ENCODE measurements at places on chromosomes 2 and 18.

DNA sequence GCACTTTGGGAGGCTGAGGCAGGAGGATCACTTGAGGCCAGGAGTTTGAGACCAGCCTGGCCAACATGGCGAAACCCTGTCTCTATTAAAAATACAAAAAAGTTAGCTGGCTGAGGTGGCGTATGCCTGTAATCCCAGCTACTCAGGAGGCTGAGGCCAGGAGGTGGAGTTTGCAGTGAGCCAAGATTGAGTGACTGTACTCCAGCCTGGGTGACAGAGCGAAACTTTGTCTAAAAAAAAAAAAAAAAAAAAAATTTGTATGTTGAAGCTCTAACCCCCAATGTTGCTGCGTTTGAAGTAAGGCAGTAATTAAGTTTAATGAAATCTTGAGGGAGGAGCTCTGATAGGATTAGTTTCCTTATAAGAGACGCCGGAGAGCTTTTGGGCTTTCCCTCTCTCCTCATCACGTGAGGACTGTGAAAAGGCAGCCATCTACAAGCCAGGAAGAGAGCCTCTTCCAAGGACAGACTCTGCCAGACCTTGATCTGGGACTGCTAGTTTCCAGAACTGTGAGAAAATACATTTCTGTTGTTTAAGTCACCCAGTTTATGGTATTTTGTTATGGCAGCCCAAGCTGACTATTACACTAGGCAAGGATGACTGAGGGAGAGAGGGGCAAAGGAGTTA is 11.5 kb upstream of the PNPT1 start:
- DNase-seq = no peak

DNA sequence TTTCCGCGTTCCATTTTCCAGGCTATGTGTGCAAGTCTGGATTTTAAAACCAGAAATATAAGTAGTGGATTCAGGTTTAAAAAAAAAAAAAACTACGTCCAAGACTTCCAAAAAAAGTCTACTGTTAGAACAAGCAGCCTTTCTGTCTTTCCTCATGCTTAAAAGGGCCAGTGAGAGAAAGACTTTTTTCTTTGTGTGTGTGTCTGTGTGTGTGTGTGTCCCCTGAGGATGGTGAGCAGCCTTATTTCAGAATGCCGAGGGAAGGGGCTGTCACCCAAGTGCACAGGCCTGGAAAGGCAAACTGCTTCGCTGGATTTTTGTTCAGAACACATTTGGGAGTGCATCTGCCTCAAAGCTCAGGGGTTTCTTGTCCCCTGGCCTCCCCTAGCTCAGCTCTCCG is 98.8 kb downstream of the ZBTB7C start:
- no peak for DNase-seq

DNA sequence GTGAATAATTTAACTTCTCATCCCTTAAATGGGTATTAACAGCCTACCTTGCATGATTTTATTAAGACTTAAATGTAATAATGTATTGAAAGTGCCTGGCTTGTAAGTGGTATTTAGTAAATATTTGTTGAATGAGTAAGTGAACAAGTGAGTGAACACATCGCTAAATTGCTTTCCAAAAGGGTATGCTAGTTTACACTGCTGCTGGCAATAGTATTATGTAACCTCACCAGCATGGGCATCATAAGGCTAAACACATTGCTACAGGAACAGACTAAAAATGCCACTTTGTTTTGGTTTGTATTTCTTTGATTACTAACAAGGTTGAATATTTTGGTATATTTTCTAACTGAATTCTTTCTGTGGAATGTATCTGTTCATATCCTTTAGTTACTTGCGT is 9.8 kb downstream of the WDR43 start:
- no peak for DNase-seq

DNA sequence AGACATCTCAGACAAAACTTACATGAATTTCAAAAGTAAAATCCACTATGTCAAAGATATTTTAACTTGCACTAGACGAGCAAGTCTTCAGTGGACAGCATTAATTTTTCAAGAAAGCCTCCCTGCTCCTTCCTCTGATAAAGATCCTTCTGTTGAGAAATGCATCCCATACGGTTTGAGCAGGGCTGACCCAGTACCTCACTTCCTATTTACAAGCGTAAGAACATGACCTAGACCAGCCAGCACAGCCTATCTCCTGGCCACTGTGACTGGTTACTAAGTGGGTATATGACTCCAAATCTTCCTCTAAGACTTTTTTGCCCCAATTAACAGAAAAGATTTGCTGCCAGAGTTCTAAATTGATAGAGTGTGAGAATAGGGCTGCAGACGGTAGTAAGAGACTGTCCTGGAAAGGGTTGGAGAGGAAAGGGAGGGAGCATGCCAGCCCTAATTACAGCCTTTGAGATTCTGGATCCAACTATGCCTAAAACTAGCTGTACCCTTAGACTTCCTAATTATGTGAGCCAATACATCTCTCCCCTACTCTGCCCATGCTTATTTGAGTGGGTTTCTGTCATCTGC is 108.4 kb downstream of the PRELID3A start:
- DNase-seq = no peak

DNA sequence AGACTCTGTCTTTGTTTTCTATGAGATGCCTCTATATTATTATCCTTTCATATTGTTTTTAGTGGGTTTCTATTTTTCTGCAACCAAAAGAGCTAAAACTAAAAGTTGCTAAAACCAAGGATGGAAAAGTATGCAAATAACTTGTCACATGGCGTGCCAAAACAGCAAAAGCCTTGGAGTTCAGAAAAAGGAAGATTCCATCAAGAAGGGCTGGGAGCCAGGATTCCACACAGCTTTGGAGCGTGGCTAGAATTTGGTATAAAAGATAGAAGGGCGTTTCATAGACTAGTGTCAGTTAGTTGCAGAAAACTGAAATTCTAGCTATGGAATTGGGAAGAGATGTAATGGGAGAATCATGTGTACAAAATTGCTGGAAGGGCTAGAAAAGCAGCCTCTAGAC is 4.1 kb downstream of the SCYGR1 start:
- no peak for DNase-seq

- DNase-seq = no peak
Measured at GRCh38 chr2:176592216-176592615, 323.0 kb downstream of the MTX2 start.

DNA sequence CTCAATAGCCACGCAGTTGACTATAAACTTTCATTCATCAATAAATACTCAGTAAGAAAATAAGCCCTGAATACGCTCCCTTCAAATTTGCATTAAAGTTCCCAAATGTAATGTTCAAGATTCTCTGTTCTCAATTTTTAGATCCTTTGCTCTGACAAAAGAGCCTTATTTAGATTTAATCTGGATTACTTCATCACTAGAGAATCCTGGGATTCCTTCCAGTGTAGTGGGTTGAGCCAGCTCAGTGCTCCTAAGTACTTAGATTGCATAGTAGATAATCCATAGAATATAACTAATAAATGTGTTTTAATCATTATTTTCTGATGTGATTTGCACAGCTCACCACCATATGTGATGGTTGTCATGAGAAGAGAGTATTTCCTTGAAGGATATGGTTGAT is 1286.2 kb downstream of the SUCLG1 start:
- DNase-seq = no peak

DNA sequence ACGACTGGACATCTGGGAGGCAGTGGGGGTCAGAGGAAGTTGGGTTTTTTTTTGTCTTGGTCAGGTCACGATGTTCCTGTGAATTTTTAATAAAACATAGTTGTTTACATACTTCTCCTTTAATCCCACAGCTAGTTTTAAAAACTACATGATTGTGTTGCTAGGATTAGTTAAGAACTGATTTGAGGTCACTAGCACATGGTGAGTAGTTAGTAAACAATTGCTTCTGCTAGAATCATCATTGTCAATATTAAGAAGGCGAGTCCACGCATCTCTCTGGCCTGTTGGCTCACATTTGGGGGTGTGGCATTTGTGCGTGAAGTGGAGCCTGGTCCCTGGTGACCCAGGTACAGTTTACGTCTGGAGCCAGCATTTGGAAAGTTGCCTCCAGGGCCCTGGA is 59.4 kb downstream of the AGAP1 start:
- DNase-seq = no peak

GRCh38 chr18:14074187-14074586 is 58.0 kb downstream of the ZNF519 start:
- DNase-seq = no peak

- no peak for DNase-seq
Measured at GRCh38 chr2:225495706-225496105, 96.2 kb downstream of the NYAP2 start.

- DNase-seq = no peak
Measured at GRCh38 chr2:160914217-160914616, 246.0 kb upstream of the TANK start.

GRCh38 chr2:10033251-10034006 is 9.9 kb upstream of the KLF11 start:
- no peak for DNase-seq

DNA sequence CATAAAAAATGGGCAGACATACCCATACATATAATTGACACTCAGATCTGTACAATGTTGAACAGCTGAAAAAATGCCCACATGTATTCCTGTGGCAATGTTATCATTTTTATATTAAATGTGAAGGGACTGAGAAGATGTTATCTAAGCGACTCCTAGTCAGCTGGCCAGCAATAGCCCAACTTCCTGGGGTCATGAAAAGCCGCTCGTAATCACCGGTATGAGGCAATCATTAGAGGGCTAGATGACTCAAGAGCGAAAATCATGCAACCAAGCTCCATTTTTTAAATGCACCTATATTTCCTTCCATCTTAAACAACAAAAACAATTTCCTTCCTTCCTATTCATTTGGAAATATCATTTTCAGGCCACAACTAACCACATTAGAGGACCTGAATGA is 274.6 kb upstream of the CCDC68 start:
- no peak for DNase-seq

DNA sequence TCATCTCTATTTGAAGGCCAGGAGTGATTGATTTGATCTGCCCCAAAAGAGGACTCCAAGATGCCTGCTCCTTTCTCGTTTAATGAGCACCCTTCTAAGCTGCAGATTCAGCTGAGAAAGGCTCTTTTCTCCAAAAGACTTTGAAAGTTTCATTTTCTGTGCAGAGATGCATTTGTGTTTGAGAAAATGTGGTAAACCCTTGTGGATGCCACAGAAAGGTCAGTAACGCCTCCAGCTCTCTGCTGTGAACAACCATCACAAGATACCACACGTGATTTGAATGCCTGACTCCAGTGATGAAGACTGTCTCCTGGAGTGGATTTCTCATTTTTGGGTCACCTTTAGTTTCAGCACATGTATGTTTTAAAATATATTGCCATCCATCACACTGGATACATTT is 35.0 kb upstream of the CCDC85A start:
- DNase-seq = no peak

DNA sequence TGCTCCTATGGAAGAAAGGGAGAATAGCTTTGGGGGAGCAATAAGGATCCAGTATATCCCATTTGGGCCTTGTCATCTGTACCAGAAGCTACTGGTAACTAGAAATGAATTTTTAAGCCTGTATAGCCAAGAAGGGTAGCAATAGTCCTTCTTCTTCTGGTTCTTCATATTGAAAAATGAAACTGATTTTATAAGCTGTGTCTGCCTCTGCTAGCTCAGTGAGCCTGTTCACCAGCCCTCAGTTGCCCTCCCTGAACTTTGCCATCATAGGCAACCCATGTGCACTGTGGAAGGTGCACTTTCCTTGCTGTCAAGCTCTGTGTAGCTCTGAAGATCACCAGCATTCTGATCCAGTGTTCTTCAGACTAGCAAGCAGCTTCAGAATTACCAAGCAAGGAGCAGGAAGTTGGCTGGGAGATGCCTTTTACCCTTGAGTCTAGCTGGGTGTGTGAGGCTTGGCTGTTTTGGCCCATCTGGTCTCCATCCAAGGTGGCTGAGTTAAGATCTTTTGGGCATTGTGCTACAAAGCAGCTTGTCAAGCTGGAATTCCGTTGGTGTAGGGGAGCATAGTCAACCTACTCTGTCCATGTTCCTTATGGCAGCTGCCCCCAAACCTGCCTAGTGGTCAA is 55.8 kb upstream of the MGAT5 start:
- no peak for DNase-seq

GRCh38 chr2:151904021-151904420 is 75.8 kb upstream of the ARL5A start:
- DNase-seq = no peak
